Activated CD4-positive, alpha-beta T cell treated with anti-CD3 and anti-CD28 coated beads, Interleukin-2, amount 50 U/mL, for 24 hours (primary cell): ENCODE measurements at places on chromosomes 12 and 14.

DNA sequence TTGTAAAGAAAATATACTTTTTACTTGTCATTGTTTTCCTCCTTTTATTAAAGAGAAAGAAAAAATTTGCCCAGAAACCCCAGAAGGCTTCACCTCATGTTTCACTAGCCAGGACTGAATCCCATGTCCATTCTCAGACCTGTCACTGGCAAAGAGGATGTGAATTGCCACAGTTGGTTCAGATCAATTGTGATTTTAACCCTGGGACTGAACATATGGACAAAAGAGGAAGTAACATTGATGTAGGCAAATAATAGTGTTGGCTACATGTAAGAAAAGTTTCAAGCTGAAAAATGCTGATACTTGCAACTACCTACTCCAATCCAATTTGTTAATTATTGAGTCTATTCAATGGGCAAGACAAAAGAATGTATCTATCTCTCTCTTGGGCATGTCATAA is 8.6 kb upstream of the CCDC196 start:
- DNase-seq: no peak

GRCh38 chr12:47741340-47741703 is 16.0 kb upstream of the ENDOU start:
- no peak for DNase-seq

DNA sequence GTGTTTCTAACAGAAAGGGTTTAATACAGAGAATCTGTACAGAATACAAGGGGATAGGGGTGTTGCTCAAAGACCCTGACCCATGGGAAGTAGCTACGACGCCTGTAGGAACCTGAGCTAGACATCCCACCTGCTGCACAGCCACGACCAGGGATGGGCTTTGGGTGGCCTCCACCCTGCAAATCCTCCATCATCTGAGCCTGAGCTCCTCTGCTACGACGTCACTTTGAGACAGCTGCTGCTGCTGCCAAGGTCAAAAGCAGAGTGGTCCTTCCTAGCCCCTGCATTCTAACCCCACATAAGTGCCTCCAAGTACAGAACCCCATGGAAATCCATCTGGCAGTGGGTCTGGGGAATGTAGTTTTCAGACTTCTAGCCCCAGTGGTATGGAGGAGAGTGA is 43.8 kb downstream of the JAG2 start:
- DNase-seq: no peak

GRCh38 chr14:105890474-105891220 is 364.3 kb downstream of the TMEM121 start:
- DNase-seq: no peak

DNA sequence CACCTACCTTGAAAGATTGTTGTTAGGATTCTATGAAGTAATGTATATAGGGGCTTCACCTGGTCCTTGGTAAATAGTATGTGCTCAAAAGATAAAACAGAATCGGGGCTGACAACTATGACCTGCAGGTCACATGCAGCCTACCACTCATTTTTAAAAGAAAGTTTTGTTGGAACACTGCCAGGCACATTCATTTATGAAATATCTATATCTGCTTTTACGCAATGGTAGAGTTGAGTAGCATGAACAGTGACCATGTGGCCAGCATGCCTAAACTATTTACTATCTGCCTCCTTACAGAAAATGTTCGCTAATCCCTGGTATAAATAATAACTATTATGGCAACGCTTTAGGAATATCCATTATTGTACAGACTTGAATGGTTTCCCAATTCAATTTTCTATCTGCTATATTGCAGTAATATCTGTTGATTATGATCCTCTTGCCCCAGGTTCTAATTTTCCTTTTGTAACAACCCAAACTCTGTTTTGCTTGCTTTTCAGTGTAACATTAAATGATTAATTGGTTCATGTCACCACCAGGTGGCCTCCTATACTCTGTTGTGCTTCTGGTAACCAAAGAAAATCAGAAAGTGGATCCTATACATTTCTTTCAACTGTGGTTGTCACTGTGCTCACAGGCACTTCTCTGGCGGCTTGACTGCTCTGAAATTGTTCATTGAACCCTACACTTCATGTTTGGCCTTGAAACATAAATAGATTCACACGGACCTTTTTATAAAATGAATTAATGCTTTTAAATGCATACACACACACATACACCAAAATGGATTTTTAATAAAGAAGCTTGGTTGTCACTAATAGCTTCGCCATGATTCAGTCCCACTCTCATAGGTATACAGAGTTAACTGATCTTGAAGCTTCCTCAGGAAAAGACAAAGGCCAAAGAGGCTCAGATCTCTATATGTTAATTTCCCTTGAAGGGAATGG is 227.7 kb upstream of the NPAS3 start:
- DNase-seq: no peak

- DNase-seq: no peak
These were observed 260.1 kb downstream of the C12orf75 start for GRCh38 chr12:105590571-105590970.

DNA sequence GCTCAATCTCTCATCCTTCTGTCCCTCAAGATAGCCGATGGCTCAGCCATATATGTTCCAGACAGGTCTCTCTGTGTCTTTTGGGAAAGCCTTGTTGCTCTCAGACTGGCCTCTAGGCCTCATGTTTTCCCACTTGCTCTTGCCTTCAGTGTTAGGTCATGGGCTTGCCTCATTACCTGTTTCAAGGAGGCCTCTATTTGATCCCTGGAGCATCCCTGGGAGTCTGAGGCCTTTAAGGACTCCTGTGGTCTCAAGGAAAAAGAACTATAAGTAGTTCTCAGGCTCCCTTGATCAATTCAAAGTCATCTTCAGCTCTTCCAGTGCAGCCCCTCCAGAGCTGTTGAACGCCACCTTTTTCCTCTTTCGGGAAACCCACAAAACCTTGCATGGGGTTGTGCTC is 47.9 kb downstream of the NTF3 start:
- DNase-seq: no peak

GRCh38 chr12:3715999-3716398 is 36.9 kb downstream of the CRACR2A start:
- DNase-seq: no peak

GRCh38 chr12:19946550-19946949 is 421.8 kb upstream of the PDE3A start:
- DNase-seq: no peak

GRCh38 chr12:103455020-103455763 is 40.6 kb downstream of the C12orf42 start:
- no peak for DNase-seq

GRCh38 chr14:45868377-45868776 is 615.4 kb upstream of the MIS18BP1 start:
- DNase-seq: no peak

DNA sequence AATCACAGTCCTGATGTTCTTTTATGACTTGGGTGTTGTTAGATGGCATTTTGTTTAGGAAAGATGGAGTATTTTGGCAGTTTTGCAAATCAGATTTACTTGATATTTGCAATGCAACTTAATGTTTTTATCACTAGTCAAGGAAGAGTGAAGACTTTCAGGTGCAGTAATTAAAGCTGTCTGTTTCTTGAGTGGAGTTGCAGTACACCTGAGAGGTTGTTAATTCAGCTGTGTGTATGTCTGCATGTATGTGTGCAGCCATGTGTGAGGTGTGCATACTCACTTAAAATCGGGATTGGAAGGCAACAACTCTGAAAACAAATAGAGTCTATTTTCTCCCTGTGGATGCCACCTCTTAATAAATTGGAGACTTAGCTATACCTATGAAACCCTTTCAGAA is 94.5 kb downstream of the RMST start:
- DNase-seq: no peak

DNA sequence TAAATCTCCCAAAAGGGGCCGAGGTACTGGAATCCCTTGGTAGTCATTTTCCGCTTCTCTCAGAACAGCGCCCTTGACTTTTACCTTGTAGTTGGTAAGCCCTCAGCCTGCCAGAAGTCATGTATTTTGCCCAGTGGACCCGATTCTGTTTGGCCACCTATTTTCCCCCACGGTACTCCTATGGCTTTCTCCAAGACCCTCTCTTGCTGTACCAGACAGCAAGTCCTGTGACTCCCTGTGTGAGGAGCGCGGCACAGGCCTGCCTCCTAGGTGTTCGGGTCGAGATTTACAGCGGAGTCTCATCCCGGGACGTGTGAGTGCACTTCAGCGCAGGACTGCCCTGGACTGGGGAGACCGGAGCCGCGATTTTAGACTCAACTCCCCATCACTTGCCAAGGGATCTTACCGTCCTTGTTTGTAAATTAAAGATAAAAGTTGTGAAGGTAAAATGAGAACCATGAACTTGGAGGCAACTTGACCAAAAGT is 1.1 kb upstream of the MBD6 start:
- no peak for DNase-seq

GRCh38 chr12:131381716-131382430 is 329.0 kb upstream of the SFSWAP start:
- no peak for DNase-seq

- no peak for DNase-seq
These were observed 367.5 kb downstream of the DAD1 start for GRCh38 chr14:22221508-22221907.

DNA sequence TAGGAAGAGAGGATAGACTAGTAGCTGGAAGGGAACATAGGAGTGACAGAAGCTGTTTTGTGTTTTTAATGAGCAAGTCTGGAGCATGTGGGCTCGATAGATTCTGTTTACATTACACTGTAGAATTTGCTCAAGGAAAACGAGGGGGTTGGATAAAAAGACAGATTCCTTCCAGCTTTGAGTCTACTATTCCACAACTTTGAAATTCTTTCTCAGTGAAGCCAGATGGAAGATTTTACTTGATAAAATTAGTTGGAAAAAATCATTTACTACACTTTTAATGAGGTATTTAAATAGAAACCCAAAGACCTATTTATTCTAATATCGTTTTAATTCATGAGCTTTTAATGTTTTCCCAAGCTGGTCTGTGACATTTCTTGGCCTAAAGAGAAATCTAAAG is 19.5 kb upstream of the EPS8 start:
- no peak for DNase-seq

DNA sequence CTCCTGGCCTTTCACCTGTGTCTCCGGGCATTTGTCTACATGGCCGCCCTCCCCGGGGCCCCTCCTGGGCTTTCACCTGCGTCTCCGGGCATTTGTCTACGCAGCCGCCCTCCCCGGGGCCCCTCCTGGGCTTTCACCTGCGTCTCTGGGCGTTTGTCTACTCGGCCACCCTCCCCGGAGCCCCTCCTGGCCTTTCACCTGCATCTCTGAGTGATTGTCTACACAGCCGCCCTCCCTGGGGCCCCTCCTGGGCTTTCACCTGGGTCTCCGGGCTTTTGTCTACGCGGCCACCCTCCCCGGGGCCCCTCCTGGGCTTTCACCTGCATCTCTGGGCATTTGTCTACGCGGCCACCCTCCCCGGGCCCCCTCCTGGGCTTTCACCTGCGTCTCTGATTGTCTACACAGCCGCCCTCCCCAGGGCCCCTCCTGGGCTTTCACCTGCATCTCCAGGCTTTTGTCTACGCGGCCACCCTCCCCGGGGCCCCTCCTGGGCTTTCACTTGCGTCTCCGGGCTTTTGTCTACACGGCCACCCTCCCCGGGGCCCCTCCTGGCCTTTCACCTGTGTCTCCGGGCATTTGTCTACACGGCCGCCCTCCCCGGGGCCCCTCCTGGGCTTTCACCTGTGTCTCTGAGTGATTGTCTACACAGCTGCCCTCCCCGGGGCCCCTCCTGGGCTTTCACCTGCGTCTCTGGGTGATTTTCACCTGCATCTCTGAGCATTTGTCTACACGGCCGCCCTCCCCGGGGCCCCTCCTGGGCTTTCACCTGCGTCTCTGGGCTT is 68.0 kb upstream of the GALNT9 start:
- DNase-seq: no peak

- DNase-seq: no peak
These were observed 12.1 kb upstream of the GALNT16 start for GRCh38 chr14:69247676-69248440.
